ENCODE measurements at places on chromosomes 6 and 20.

DNA sequence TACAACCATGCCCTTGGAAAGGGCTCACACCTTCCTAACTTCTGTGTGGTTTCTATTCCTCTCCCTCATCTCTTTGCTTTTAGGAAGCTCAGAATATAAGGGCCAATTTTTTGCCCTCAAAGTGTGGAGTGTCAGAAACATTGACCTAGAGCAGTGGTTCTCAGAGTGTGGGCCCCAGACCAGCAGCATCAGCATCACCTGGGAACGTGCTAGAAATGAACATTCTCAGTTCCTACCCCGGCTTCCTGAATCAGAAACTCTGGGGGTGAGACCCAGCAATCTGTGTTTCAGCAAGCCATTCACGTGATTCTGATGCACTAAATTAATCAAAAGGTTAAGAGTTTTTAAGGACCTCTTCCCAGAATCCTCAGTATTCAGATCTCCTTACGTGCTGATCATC lies 47.9 kb upstream of the IL17A start:
- DNase-seq: no peak

- DNase-seq: no peak
Observed at GRCh38 chr20:2295286-2295685, 515 bp upstream of the TGM3 start.

GRCh38 chr6:147906361-147906760 lies 397.9 kb downstream of the SAMD5 start:
- DNase-seq: no peak

GRCh38 chr6:34633785-34634184 lies 62.8 kb downstream of the ILRUN start:
- no peak for DNase-seq

- DNase-seq: no peak
Observed at GRCh38 chr6:168785720-168786511, 344.9 kb downstream of the SMOC2 start.

- DNase-seq: no peak
Observed at GRCh38 chr20:51507216-51508036, 35.1 kb downstream of the NFATC2 start.

DNA sequence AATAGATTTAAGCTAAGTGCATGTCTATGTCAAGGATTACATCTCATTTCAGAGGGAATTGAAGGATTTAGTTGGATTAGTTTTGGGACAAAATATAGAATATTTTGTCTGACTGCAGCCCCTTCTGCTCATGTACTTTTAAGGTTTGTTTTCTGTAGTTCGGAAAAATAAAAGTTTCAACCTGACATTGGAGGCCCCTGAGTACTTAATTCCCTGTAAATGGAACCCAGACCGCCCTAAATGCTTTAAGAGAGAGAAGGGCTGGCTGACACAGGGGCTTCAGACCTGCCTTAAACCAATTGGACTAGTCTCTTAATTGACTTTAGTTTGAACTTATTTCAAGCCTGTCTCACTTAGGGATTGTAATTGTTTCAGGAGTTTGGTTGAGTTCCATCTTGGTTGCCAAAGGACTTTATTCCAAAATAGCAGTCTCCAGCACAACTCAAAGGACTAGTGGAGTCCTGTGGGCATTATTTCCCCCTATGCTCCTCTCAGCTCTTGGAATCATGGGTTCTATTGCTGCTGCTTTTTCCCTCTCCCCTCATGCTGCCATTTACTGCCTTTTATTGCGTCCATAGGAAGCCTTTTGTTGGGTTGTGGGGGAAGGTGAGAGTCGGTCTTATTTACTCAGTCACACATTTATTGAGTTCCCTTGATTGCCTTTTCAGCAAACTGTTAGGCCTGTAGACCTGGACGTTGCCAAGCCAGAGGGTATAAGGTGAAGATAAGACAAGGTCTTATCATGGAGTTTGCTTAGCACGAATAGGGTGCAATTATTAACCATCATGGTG lies 14.5 kb downstream of the BRD2 start:
- DNase-seq: no peak

GRCh38 chr6:170378502-170378901 lies 71.9 kb downstream of the FAM120B start:
- DNase-seq: no peak

DNA sequence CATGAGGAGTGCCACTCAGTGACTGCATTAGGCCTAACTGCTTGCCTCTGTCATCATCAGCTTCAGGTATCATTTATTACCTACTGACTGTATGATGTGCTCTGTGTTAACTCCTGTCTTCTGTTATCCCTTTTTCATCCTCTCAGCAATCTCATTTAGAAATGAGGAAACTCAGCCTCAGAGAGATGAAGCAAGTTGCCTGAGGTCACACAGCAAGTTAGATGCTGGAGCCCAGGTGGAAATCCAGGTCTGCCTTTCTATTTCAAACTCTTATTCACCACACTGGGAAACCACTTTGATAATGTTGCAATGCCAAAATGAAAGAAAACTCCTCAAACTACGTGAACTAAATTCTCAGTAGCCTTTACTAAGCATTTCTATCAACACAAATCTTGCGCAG lies 1.3 kb downstream of the FERMT1 start:
- no peak for DNase-seq

- no peak for DNase-seq
Observed at GRCh38 chr6:56689663-56690062, 47.0 kb upstream of the DST start.

All from stimulated activated CD4-positive, alpha-beta T cell treated with anti-CD3 and anti-CD28 coated beads, Interleukin-15, amount 100 ng/mL, for 1 hour (primary cell).